ENCODE measurements at places on chromosomes 7 and 10.
A peak's percentile ranks its signal among the peaks of the same experiment; 100 is the strongest.

- DNase-seq, result no peak
These were observed 91.1 kb downstream of the COL13A1 start for GRCh38 chr10:69892816-69893215.

- DNase-seq, result no peak
These were observed 5.2 kb upstream of the C7orf33 start for GRCh38 chr7:148585399-148585798.

DNA sequence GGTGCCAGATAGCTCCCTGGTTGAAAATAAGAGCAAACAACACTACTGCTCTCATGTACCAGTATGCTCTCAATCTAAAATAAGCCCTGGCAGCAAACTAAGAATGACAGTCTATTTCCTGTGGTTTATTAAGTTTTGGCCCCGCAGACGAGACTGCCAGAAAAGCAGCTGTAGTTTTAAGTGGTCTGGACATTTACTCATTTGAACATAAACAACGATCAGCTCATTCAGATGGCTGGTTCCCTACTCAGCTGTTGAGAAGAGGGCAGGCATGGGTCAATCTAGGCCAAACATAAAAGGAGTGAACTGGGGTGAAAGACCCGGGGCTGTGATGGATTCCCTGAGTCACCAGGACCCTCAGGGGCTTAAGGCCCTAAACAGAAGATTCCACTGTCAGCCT, 4.5 kb downstream of the TRIL start:
- no peak for DNase-seq

DNA sequence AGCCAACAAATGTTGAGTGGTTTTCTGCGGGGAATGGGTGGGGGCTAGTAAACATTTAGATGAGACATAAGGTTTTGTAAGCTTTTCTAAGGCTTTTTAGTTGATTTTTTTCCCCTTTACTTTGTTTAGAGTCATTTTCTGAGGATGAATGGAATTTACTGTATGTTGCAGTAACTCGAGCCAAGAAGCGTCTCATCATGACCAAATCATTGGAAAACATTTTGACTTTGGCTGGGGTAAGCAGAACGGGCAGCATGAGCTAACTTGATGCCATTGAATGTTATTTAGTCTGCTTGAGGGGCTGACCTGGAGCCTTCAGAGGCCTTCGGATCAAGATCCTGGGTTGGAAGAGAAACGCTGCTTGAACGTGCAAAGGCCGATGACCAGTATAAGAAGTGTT, 37.3 kb downstream of the FBH1 start:
- DNase-seq, result no peak

- no peak for DNase-seq
These were observed 27.3 kb upstream of the KMT2C start for GRCh38 chr7:152462995-152463708.

DNA sequence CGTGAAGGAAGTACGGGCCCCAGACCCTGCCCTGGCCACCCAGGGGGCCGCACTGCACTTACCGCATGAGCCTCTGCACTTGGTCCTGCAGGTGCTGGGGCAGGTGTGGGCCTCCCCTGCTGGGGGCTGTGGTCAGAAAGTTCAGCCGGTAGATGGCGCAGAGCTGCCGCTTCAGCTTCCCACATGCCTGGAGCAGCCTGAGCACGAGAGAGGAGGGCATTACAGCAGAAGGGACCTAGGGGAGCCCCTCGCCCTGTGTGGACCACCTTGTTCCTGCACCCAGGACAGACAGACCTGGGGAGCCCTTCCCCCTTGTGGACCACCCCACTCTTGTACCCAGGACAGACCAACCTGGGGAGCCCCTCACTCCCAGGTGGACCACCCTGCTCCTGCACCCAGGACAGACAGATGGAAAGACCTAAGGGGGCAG, 8.7 kb upstream of the PYROXD2 start:
- no peak for DNase-seq

DNA sequence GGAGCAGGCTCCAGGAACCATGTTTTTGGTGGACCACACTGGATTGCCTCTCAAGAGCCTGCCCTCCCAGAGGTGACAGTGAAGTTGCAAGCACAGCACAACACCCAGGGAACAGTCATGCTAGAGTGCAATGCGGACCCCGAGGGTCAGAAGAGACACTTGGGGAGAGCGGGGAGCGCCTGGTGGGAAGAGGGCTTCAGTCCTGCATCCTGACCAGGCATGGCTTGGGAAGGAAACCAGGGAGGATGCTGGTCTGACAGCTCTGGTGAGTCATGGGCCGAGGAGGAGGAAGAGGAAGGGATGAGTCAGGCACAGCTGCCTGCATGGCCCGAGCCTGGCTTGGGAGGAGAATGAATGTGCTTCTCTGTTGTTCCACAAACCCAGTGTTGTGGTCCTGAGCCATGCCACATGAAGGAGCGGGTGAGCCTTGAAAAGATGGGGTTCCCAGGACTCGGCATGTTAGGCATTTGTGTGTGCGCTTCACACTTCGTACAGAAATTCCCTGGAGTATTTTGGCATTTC, 29.5 kb upstream of the ANKRD2 start:
- DNase-seq, result peak; percentile 76
